ENCODE measurements at places on chromosomes 3 and 15.

DNA sequence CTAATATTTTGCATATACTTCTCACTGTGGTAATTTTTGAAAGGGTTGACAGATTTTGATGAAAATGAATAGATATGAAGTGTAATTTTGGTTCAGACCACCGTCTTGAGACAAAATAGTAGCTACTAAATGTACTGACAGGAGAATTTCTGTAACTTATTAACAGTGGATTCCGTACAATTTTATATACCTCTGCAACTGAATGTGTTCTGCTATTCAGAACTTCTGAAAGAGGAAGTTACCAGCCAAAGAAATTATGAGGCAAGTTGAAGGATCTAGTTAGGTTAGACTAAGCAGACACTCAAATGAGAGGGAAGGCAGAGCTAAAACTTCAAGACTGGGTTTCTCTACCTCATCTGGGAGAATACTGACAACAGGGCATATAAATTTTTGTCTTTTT, 29.4 kb downstream of the GAP43 start:
- DNase-seq = no peak

DNA sequence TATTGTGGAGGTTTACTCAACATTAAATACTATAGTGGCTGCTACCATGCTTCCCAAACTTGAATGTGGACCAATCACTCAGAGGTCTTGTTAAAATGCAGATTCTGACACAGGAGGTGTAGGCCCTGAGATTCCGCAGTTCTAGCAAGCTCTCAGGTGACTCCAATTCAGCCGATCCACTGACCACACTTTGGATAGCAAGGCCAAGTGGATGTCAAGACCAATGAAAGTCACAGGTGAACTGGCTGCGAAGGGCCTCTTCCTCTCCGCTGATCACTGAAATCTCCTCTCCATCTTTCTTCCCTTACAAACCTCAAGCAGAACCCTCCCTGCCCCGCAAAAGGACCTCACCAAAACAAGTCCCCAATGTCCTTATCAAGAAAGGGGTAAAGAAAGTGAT, 9.2 kb upstream of the CHST2 start:
- no peak for DNase-seq

- no peak for DNase-seq
These were observed 1.0 kb downstream of the ZFAND6 start for GRCh38 chr15:80060356-80061006.

DNA sequence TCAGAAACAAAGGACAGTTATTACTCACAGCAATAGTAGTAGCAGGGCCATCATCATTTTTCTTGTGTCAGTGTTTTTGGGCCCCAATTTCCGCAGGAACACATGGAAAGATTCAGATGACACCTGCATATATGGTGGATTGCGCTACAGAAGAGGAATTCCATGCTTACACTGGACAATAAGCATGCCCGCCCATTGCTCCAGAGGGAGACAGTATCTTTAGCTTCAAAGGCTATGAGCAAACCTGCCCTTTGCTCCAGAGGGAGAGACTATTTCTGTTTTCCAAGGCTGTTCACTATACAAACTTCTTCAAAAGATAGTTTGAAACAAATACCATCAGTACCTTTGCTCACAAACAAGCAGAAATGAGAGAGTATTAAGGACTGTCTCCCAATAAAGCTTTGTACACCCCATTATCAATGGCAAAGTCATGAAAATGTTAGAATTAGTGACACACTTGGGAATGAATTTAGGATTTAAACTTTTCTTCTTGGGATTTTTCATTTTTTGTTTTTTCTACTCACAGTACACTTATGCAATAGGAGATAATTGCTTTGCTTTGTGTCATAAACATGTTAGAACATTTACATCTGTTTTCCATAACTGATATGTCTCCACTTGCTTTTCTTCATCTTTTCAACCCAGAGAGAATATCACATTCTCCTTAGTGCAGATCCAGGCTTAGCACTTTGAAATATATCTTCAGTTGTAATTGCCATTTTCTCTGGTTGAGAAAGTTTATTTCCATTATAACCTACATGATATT, 564.5 kb upstream of the ZNF717 start:
- no peak for DNase-seq

DNA sequence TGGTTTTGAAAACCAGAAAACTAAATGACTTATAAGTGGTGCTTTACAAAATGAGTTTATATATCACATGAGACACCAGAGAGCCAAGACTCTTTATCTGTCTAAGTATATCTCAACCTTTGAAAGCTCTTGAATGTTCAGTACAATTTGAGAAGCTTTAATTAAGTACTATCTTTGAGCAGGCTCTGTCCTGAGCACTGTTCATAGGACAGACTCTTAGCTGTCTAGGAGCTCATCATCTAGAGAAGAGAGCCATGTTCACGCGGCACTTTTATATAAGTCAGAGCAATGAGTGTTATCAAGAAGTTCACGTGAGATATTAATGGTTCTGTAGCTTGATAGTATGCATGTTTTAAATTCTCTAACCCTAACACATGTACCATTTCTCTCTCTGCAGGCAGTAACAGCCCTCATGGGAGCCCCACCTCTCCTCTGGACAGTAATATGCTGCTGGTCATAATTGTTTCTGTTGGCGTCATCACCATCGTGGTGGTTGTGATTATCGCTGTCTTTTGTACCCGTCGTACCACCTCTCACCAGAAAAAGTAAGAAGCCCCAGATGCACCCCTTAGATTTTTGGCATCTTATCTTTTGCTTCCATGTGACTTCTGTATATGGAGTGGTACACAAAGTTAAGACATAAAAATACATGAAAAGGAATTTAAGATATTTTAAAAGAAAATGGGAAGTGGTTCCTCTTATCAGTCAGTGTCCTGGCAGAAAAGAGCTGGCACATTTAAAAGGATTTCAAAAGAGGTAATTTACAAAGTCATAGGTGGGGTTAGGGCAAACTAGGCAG, 86.0 kb downstream of the HCN4 start:
- DNase-seq = no peak

- no peak for DNase-seq
These were observed 47.9 kb downstream of the USF3 start for GRCh38 chr3:113648524-113648923.

DNA sequence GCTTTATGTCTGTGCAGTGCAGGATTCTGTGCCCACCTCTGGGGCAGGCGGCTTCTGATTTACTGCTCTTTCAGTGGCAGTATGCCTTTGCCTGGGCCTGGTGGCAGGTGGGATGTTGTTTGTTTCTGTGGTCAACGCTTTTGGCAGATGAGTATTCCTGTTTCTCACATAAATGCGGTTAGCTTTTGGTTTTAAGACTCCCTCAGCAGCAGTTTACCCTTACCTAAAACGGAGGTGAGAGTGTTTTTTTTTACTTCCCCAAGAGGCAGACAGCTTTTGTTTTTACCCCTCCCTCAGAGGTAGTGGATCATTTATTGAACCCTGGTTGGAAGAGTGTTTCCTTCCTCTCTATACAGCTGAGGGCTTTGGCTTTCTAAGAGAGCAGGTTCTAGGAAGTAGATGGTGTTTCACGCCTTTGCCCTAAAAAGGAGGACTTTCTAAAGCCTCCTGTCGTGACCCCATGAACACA, 134.1 kb upstream of the PLSCR5 start:
- DNase-seq = no peak

GRCh38 chr15:73691396-73691795, 7.2 kb downstream of the CD276 start:
- no peak for DNase-seq

GRCh38 chr3:153293265-153293664, 131.2 kb downstream of the RAP2B start:
- DNase-seq = no peak

DNA sequence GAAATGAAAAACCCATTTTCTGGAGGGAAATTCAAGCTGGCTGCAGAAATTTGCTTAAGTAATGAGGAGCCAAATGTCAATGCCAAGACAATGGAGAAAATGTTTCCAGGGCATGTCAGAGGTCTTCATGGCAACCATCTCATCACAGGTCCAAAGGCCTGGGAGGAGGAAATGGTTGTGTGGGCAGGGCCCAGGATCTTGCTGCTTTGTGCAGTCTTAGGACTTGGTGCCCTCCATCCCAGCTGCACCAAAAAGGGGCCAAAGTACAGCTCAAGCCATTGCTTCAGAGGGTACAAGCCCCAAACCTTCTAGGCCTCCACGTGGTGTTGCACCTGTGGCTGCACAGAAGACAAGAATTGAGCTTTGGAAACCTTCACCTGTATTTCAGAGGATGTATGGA, 59.3 kb downstream of the POMGNT2 start:
- no peak for DNase-seq

DNA sequence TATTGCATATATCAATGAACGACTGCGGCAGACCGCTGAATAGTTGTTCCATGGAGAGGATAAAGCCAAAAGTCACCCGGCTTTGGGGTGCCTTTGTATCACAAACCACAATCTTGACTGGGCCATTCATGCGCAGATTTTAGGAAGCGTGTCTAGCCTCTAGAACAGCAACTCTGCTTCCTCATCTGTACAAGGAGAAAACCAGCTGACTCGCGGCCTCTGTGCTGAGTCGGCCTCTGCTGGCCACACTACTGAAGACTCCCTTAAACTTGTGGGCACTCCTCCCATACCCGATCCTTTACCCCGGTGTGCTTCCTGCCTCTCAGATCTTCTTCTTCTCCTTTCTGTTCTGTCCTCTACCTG, 872 bp downstream of the DLEC1 start:
- DNase-seq = no peak

DNA sequence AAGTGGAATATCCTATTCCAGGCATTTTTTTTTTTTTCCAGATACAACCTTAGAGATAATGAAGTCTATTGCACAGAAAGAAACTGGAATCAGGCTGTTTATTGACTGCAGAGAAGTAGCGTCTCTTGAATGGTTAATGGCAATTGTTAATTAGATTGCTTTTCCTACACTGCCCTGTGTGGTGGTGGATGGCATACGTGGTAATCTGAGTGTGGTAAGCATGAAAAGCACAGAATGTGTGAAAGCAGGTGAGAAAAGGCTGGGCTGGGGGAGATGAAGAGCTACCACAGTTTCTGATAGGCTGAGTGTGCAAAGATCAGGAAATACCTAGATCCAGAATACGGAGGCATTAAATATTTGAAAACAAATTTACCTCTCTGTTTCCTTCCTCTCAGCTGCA, 486.3 kb upstream of the TBL1XR1 start:
- no peak for DNase-seq

- no peak for DNase-seq
These were observed 84.8 kb downstream of the COL6A5 start for GRCh38 chr3:130430266-130430665.

- no peak for DNase-seq
These were observed 22.9 kb downstream of the FOXP1 start for GRCh38 chr3:71560665-71561064.

- no peak for DNase-seq
These were observed 79.3 kb downstream of the CGGBP1 start for GRCh38 chr3:87979527-87979926.

- DNase-seq = no peak
These were observed 255.3 kb upstream of the IL12A start for GRCh38 chr3:159733194-159733860.

- no peak for DNase-seq
These were observed 31.6 kb downstream of the CHST2 start for GRCh38 chr3:143151004-143151731.

DNA sequence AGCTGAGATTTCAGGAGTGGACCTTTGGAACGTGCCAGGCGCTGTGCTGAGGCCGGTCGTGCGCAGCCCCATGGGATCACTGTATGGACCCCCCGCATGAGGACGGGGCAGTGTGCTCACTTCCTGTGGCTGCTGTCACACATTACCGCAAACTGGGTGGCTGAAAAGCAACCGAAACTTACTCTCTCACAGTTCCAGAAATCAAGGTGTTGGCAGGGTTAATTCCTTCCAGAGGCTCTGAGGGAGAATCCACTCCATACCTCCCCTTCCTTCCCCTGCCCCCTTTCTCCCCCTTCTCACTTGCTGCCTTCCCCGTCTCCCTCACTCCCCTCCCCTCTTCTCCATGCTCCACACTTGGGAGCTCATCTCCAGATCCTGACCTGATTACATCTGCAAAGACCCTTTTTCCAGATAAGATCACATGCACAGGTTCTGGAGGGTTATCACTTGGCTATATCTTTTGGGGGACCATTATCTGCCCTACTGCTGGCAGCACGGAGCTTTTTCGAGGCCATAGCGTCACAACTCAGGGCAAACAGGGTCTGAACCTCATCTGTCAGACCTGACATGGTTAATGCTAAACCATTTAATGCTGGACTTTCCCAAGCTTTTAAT, 41.2 kb downstream of the KLF13 start:
- no peak for DNase-seq

GRCh38 chr3:16179261-16179660, 4.8 kb downstream of the GALNT15 start:
- DNase-seq = peak; percentile 29

DNA sequence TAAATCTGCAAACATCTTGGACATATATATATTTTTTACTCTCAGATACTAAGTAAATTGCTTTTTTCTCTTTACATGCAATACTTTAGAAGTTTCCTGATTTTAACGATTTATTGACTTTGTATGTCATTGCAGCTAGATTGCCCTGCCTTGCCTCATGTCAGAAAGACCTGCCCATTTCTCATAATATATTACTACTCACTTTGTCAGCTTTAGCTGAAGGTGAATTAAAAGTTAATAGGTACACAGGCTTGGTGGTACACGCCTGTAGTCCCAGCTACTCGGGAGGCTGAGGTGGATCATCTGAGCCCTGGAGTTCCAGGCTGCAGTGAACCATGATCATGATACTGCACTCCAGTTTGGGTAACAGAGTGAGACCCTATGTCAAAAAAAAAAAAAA, 52.8 kb downstream of the PLS1 start:
- DNase-seq = no peak

DNA sequence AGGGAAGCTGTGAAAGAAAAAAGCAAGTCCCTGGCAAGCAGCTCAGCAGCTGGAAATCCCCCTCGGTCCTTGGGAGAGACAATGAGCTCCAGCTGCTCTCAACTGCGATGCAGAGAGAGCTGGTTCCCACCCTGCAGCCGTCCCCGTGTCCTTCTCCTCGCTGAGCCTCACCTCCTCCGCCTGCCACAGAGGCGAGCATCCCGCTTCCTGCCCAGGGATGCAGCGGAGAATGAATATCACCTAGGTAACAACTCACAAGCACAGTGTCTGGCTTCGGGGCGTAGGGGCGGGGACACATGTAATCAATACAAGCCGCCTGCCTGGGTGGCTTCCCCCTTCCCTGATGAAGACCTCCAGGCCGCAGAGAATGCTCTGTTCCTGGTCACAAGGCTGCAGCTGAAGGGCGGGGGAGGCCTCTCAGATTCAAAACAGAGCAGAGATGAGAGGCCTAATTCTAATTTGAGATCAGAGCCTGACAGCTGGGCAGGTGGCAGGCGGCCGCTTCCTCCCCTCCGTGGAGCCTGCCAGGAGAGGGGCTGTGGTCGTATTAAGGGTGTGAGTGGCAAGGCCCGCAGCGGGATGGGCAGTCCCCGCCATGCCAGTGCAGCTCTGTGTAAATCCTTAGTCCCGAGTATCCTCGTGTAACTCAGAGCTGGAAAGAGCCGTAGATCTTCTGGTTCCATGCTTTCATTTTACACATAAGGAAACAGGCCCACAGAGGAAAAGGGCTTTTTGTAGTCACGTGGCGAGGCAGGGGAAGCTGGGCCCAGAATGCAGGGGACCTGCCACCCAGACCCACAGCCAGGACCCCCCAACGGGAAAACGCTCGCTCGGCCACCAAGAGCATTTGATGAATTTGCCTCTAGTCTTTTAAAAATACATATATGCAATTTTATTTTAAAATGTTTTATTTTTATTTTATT, 24.3 kb downstream of the ZDHHC19 start:
- DNase-seq = no peak
